Stimulated activated CD8-positive, alpha-beta memory T cell treated with anti-CD3 and anti-CD28 coated beads, Interleukin-7, amount 100 ng/mL, for 4 hours (primary cell): ENCODE measurements at places on chromosomes 7 and 10.

- no peak for DNase-seq
Observed at GRCh38 chr7:1446620-1447032, 12.6 kb downstream of the MICALL2 start.

DNA sequence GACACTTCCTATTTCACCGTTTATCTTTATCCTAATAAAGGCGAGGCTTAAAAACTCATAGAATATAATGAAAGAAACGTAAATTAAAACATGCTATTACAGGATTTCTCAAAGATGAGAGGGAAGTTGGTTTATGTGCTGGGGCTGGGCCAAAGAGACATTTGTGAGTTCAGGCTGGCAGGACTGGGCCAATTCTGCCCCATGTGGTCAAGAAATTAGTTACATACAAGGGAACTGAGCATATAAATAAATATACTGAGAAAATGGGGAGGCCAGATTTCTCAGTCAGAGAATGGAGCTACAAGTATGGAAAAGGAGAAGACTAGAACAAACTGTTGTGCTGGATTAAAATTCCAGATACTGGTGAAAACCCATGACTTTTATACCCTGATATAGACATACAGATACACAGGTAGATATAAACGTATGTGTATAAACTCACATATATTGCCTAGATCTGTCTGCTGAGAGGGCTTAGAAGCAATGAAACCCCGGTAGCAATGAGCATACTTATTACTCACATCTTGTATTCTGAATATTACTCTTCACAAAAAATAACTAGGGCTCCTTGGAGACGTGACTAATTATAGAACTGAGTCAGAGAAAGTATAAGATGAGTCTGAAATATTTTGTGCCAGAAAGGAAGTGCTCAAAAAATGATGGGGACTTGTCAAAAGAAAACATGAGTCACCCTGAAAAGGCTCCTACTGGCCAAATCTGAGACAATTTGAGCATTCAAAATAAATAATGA, 155.7 kb upstream of the FGFR2 start:
- DNase-seq: no peak

DNA sequence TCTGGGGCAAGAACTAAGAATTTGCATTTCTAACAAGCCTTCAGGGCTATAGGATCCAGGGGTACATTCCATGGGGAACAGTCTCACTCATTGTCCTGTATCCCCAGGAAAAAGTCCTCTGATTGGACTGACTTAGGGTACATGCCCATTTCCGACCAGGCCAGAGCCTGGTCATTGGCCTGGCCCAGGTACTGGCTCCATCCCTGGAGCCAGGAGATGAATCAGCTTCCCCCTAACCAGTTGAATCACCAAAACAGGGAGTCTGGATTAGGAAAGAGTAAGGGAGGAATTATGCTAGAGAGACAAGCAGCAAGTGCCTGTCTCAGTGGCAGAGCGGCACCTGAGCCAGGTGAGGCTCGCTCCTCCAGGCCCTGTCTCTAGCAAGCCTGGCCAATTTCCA, 137.5 kb downstream of the FGFR2 start:
- DNase-seq: no peak

DNA sequence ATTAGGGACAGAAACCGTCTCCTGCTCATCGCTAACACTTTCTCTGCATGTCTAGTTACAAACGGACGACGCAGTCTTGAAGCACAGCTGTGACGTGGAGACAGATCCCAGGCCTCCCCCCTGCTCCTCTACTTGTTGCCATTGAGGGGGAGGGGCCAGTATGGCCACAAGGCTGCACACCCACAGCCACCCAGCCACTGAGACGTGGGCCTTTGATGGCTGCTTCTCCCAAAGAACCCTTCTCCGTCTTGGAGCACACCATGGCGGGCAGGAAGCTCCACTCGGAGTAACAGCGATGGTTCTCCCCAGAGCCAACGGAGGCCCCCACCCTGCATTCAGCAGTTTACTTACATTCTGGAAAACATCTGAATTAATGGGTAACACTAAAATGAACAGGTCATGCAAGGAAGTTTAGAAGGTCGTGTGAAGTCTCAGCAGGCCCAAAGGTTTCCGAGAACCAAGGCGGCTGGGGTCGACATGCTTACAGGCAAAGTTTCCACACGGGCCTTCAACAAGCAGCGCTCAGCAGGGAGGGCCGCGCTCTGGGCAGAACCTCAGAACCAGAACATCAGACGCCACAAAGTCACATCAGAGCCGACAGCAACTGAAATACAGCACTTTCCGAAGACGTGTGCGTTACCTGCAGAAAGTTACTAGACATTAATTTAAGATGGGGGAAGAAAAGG, 169.6 kb downstream of the DIP2C start:
- no peak for DNase-seq

- no peak for DNase-seq
Observed at GRCh38 chr7:41447450-41448042, 255.3 kb downstream of the INHBA start.

- no peak for DNase-seq
Observed at GRCh38 chr10:28959850-28960501, 282.7 kb downstream of the BAMBI start.

DNA sequence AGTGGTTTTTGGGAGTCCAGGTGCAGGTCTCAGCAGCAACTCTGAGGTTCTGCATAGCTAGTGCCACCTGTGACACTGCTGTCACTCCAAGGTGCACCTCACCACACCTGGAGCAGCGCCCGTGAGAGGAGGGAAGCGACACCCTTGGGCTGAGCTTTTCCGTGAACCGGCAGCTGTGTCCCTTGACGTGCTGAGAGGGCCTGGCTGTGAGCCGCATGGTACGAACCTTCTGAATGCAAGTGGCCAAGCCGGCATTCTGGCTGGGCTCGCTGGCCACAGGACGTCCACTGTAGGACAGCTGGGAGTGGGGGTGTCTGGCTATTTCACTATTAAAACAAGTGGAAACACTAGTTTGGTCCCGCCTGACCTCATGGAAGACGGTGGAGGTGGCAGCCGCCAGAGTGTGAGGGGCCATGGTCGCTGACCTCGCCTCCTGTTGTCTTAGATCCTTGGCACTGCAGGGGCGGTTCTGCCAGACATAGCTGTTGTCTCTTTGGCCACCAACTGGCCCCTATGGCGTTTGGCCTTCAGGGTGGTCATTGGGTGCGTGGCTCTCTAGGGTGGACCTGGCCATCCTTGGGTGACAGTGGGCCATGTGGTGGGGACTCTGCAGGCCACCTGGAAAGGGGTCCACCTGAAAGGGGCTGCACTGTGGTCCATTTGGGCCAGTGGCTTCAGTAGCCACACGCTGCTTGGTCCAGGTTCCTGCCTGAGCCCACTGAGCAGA, 12.9 kb downstream of the INPP5A start:
- DNase-seq: no peak

- DNase-seq: no peak
Observed at GRCh38 chr7:149778696-149779501, 5.5 kb upstream of the ZNF467 start.
